Aorta (tissue), 5 donors: ENCODE measurements at places on chromosomes 1 and 21. TPM values are rescaled to one million over a fixed set of nuclear protein-coding genes. Genes with fewer than 3 reads are reported as not detected.

DNA sequence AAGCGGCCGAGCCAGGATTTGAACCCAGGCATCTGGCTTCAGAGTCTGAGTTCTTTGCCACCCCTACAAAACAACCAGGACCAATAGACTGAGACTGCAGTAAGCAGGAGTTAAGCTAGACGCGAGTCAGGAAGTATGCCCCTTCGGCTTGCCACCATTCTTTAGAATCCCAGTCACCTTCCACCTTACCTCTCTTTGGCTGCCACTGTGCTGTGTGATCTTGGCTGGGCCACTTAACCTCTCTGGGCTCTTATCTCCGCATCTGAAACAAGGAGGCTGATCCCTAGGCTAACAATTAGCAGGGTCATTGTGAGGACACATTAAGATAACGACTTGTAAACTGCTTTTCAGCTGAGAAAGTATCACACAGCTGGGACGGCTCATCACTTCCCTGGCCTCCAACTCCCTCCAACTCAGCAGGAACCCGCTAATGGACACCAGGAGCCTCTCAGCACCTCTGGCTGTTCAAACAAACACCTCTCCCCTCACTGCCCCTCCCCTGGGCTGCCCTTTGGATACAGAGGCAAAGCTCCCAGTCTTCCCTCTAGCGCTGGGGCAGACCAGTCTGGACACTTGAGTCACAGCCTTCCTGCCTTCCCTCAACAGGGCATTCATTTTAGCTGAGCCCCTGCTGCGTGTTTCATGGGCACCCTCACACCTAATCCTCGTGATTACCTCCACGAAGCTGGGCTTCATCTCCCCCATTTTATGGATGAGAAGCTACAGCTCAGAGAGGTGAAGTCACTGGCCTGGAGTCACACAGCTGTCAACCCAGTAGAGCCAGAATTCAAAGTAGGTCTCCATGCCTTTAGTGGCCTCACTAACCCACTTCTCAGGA is 83.2 kb downstream of the CAMK2N1 start:
- DNase-seq: no peak

DNA sequence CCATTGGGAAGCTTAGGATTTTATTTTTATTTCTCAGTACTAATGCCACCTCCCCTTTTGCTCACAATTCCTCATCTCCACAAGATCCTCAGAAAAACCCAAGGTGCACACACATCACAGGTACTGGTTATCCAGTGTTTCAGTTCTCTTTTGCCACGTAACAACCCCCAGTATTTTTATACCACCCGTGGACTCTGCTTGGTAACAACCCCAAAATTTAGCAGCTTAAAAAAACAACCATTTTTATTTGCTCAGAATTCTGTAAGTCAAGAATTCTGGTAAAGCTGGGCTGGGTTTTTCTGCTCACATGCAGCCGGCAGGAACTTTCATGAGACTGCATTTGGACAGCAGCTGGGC is 180.0 kb downstream of the KAZN start:
- no peak for DNase-seq

DNA sequence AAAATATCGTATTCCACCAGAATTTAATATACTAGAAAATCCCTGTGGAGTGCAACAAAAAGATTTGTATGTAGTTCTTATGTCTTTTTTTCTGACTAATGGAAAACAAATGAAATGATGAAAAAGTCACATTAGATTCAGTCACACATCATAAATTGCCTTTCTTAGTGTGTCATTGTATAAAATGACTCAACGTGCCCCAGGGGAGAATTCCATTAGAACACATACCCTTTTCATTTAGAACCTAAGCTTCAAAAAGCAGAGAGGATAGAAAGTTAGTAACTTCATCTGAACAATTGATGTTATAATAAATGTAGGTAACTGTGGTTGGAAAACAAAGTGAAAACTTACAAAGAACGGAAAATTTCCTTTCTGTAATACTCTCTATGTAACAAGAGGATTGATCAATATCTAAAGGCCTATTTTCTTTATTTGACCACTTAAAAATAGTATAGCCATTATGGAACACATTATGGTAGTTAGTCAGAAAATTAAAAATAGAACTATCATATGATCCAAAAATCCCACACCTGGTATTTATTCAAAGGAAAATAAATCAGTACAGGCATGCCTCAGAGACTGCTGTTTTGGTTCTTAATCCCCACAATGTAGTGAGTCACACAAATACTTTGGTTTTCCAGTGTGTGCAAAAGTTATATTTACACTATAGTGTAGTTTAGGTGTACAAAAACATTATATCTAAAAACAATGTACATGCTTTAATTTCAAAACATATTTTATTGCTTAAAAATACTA is 1016.1 kb downstream of the KCNT2 start:
- DNase-seq: no peak

DNA sequence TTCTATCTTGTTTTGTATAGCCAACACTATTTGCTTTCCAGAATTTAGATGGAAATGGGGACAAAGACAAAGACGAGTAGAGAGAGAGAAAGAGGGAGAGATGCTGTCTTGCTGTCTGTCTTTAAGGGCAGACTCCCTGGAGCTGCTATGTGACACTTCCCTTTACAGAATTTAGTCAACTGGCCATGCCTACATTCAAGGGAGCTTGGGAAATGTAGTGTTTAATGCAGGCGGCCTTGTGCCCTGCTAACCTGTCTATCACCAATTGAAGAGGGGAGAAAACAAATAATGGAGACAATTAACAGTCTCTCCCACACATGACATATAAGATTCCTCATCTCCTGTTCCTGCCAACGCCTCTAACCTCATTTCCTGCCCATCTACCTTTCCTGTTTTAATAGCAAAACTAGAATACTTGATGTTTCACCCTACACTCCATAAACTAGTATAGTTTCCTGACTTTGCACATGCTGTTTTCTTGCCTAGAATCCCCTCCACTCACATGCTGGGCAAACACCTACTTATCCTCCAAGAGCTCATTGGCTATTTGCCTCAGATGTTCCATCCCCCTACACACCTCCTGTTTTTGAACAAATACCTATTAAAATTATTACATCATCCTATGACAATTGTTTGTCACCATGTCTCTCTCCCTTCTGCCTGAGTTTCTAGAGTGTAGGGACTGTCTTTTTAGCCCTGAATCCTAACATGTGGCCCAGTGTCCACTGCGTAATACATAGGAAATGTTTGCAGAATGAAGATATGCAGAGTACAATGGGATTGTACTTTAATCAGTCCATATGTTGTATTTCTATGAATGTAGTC is 117.2 kb downstream of the SLC25A24 start:
- DNase-seq: no peak

- no peak for DNase-seq
Measured at GRCh38 chr1:12490532-12491142, 127.4 kb downstream of the DHRS3 start.

- no peak for DNase-seq
Measured at GRCh38 chr21:33362044-33362555, 37.3 kb downstream of the IFNAR1 start.

GRCh38 chr1:182955596-182956588 is 2.9 kb upstream of the SHCBP1L start:
- no peak for DNase-seq

DNA sequence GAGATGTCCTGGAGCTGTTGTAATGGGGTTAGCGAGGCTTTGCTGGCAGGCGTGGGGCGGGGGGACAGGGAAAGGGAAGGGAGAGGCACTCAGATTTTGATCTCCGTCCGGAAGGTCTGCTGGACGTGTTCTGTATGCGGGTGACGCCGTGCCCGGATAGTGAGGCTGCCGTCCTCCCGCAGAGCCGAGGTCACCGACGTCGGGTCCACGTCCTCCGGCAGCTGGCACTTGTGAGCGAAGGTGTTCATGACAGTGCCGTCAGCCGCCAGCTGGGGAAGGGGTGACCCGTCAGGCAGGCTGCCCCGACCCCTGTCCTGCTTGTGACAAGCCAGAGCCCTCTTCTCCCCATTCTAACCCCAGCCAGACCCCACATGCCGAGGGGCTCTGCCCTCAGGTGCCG is 2.4 kb downstream of the HSPB7 start:
- DNase-seq: no peak

DNA sequence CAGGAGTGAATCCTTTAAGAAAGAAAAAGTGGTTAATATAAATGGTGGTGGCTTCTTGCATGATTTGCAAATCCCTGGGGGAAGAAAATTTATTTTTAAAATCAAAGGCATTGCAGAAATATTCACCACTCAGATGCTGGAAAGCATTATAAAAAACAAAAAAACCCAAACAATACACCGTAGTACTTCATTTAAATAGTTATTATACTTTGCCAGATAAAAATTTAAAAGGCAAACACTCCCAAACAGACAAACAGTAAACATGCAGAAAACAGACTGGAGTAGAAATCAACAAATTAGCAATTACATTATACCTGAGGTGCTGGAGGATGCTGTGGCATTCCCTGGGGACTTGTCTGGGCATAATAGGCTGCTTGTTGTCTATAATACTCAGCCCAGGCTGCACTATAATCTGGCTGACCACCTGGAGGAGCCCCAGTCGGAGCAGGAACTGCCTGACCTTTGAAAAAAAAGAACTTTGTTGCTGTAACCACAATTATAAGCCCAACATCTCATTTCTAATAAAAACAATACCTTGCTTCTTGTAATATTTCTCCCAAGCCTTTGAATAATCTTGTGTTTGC is 29.9 kb downstream of the FUBP1 start:
- DNase-seq: no peak

DNA sequence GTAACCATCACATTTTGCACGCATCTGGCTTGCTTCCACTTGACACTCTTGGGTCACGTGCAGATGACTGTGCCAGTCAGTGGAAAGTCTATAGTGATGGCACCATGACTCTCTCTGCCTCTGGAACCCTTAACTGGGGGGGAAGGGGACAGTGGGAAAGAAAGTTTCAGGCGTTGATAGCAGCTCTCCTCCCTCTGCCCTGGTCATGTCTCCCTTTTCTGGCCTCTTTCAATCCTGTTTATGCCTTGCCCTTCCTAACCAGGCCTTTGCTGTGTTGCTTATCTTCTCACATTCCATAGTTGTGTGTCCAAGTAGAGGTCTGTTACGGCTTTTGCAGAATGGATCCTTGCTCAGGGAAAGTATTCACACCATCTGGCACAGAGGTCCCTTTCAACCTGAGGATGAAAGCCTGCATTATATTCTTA is 93.5 kb downstream of the NRDC start:
- DNase-seq: no peak

- peak; percentile 28 for DNase-seq
Measured at GRCh38 chr1:15198684-15199083, 45.1 kb downstream of the TMEM51 start.

DNA sequence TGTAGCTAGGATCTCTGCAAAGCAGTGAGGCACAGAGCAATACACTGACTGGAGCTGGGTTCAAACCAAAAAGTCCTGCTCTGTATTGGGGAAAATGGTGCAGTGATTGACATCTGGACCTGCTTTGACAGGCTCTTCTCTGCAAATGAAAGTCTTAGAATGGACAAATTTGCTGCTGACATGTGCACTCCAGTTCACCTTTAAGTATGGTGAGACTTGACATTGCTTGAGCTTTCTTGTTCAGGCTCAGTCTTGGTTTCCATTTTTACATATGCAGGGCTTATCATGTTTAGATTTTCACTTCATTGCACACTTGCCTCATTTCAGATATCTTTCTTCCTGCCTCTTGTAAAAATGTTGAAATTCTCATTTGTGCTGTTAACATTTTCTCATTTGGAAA is 1655.0 kb downstream of the MRPL39 start:
- no peak for DNase-seq

DNA sequence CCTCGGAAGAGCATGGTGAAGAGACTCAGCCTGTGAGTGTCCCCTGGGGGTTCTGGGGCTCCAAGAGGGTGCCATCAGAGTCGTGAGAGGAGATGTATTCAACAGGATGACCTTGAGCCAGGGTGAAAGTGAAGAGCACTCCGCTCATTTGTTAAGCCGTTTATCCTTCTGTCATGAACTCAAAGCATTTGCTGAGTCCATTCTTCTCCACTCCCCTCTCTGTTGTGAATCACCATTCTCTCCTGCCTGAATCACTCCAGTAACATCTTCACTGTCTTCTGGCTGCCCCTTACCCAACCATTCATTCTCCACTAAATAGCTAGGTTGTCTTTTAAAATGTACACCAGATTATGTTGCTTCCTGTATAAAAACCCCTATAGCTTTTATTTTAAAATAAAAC is 102.2 kb downstream of the RGL1 start:
- no peak for DNase-seq

DNA sequence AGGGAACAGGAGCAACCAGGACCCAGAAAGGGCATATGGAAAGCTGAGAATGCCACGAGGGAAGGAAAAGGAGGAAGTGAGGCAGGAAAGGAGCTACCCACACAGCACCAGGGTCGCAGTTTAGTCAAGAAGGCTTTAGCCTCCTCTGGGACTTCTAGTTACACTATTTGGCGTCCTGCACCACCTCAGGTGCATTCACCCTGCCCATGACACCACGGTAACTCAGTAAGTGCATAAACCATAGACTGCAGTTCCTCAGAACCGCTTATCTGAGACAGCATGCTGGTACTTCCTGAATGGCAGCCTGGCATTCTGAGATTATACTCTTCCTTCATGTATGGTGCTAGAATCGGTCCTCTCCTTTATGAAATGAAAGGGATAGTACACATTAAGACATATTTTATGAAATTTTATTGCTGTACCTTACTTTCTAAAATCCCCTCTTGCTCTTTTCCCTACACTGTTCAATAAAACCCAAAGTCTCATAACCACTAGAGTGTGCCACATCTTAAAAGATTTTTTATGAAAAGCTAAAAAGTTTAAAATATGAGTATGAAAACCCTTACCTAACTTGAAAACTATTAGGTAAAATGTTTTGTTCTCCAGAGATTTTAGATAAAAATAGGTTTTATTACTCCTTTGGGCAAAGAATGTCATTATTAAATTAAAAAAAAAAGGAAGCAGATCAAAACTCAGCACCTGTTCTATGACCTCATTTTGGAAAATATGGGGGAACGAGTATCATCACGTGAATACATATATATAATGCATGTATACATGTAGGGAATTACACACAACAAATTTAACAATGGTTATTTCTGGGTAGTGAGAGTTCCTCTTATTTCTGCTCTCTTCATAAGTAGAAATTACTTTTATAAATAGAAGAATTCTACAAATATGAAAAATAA is 67.3 kb downstream of the VAV3 start:
- no peak for DNase-seq

GRCh38 chr1:9882296-9882944 is 27.6 kb downstream of the CTNNBIP1 start:
- peak; percentile 59 for DNase-seq

GRCh38 chr1:8285103-8285502 is 32.8 kb upstream of the SLC45A1 start:
- DNase-seq: no peak

- no peak for DNase-seq
Measured at GRCh38 chr1:103424650-103425049, 100.8 kb upstream of the RNPC3 start.

HTR6 gene
- total RNA-seq: not detected

TMEM61 gene
- total RNA-seq: 1.3 TPM

ACTL8 gene
- total RNA-seq: not detected

KRTAP7-1 gene
- total RNA-seq: not detected

PALMD gene
- 40.0 TPM for total RNA-seq

TCP10L gene
- 1.5 TPM for total RNA-seq

NEK2 gene
- total RNA-seq: not detected

VTCN1 gene
- 0.23 TPM for total RNA-seq

LCE1E gene
- total RNA-seq: not detected
